Peyer's patch (tissue), 4 donors: ENCODE measurements at places on chromosomes 6 and 20. TPM values are rescaled to one million over a fixed set of nuclear protein-coding genes. Genes with fewer than 3 reads are reported as not detected.

- DNase-seq: no peak
These were observed 82.3 kb upstream of the FRMD1 start for GRCh38 chr6:168161371-168161750.

DNA sequence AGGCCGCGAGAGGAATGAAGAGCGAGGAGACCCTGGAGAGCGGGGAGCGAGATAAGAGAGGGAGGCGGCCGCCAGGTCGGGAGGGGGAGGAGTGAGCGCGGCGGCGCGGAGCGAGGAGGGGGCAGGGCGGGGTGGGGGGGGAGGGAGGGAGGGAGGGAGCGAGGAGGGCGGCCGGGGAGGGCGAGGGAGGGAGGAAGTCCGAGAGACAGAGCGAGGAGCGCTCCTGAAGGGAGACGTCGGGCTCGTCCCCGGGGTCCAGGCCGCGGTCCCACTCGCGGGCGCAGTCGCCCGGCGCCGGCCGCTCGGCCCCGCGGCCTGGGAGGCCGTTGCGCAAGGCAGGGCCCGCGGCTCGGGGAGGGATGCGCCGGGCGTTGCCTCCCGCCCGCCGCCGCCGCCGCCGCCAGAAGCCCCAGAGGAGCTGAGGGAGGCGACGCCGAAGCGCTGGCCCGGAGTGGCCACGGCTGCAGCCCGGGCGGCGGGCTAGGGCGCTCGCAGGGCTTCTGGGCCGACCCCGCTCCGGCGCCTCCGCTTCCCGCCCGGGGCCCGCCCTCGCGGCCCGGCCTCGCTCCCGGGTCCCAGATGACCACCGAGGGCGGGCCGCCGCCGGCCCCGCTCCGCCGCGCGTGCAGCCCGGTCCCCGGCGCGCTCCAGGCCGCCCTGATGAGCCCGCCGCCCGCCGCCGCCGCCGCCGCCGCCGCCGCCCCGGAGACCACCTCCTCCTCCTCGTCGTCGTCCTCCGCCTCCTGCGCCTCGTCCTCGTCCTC is at the start of gene FOXF2:
TSS of gene FOXF2 (plus strand) at position 208 of the 764 bp plus-strand sequence. CDS start at position 580, 372 bp downstream.
- DNase-seq: no peak

DNA sequence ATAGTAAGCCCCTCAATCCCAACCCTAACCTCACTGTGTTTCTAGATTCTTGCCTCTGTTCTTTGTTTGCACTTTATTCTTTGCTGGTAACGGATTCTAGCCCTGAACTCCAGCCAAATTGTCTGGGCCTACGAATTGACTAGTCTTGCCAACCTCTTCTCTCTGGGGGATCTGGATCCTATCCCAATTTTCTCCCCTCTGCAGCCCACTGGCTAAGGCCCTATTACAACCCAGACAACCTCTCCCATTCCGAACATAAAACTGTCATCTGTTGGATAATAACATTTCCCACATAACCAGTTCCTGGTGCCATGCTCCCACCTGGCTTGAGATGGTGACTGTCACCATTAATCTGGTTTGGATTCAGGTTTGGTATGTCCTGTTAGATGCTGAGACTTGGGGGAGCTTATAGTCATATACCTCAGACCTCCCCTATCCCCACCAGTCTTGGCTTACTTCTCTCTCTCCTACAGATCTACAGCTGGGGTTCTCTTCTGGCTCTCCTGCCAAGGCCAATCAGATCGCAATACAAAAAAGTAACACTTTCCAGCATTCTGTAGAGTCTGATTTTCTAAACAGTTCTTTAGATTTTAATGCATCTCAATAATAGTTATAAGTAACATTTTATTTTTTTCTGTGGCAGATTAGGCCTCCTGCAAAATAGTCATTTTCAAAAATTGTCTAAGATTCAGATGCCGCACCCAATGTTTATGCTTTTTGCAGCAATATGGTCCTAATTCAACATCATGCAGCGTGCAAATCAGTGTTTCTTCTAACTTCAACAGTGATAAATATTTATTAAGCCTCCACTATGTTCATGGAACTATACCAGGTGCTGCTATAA is 29.8 kb upstream of the AHI1 start:
- no peak for DNase-seq

DNA sequence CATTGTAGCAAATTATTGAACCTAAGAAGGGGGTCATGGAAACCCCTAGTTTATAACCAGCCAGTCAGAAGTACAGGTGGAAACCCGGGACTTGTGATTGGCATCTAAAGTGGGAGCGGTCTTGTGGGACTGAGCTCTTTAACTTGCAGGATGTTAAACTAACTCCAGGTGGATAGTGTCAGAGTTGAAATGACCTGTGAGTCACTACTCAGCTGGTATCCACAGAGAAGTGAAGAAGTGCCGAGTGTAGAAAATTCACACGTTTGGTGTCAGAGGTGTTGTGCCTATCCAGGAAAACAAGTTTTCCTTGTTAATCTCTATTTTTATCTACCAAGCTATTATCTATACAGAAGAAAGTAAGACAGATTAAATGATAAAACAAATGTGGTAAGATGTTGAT is 179.7 kb downstream of the ADGRG6 start:
- no peak for DNase-seq

- DNase-seq: no peak
These were observed 59.2 kb downstream of the TNFAIP3 start for GRCh38 chr6:137926207-137926731.

- no peak for DNase-seq
These were observed 59.8 kb upstream of the CARMIL1 start for GRCh38 chr6:25219216-25219916.

DNA sequence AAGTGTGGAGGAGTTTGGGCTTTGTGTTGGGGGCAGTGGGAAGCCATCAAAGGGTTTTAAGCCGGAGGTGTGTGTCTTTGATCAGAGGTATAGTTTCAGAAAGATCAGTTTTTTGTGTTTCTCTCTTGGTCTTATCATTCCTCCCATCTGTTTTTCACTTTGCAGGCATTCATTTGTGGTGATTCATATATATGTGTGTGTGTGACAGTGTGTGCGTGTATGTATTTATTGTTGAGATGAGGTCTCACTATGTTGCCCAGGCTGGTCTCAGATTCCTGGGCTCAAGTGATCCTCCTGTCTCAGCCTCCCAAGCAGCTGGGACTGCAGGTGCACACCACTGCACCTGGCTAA is 11.1 kb upstream of the SERINC3 start:
- DNase-seq: no peak

- no peak for DNase-seq
These were observed 301.0 kb downstream of the HACE1 start for GRCh38 chr6:104558746-104559145.

DNA sequence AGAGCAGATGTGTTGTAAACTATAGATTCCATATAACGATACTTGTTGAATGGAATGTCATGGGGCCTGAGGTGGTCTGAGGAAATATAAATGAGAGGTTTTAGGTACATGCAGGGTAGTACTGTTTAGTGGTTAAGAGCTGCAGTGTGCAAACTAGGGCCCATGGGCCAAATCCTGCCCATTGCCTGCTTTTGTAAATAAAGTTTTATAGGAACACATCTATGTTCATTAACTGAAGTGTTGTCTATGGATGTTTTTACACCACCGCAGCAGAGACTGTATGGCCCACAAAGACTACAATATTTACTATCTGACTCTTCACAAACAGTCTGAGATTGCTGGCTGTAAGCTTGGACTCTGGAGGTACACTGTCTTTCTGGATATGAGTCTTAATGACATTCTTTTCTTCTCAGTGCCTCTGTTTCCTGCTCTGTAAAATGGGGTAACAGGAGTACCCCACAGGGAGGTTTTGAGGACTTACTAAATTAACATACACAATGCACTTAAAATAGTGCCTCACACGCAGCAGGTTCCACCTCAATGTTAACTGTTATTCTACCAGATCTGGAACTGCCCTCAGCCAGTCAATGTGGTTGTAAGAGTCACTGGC is 12.5 kb downstream of the GCM1 start:
- no peak for DNase-seq

Gene GMNN
- total RNA-seq: 24.8 TPM

Gene SRPK1
- total RNA-seq: 137 TPM

Gene ATP5F1E
- 20.6 TPM for total RNA-seq
